H4 (cell line): ENCODE measurements at places on chromosomes 12 and 14. TPM values are rescaled to one million over a fixed set of nuclear protein-coding genes. Genes with fewer than 3 reads are reported as not detected.

Gene RTL1
- 0.58 TPM in 1 of 2 replicates, not detected in the other for total RNA-seq

- DNase-seq: no peak
Observed at GRCh38 chr14:24809135-24809534, 175.1 kb upstream of the GZMB start.

DNA sequence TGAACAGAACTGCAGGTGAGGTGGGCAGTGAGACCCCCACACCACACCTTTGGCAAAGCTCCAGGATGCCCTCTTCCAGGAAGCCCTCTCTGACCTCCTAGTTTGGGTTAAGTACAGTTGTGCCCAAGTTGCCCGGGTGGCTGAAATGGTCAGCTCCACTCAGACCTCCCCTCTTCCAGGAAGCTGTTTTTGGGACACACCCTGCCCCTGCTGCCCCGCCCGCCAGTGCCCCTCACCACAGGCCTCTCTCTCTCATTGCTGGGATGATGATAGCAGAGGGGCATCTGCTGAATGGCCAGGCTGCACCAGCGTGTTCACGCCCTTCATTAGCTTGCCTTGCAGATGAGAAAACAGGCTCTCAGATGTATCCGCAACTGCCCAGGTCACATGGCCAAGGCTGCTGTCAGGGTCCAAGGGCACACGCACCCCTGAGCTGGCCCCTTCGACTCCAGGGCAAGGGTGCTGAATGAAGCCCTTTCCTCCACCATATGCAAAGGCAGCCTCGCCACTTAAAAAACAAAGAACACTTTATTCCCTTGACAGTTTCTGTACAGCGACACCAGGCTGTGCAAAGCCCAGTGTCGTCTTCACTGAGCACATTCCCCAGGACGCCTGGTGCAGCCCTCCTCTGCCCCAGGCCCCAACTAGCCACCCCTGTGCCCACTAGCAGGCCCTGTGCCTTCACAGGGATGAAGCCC is 15.5 kb downstream of the SLC25A29 start:
- DNase-seq: no peak

DNA sequence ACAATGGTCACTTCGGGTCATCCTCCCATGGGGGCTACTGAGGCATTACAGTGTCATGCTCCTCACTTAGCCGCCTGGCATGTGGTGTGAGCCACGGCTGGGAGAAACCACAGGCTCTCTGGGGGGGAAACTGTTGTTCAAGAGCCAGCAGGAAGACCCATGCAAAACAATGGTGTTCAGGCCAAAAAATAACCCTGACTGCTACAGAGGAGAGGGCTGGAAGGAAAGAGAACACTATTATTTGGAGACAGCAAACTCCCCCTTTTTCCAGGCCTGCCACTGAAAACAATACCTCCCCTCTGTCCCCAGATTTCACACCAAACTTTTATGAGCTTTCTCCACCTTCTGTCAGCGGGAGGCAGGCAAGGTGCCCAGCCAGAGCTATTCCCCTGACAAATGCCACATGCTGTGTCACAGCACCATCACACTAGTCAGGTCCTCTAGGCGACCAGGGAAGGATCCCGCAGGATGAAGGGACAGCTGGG is 83.7 kb downstream of the CHGA start:
- no peak for DNase-seq

Gene OAS1
- 48.0 and 70.8 TPM in 2 replicates for total RNA-seq

- DNase-seq: no peak
Observed at GRCh38 chr14:22304326-22304725, 284.7 kb downstream of the DAD1 start.

GRCh38 chr12:7797698-7798398 is 8.6 kb downstream of the NANOG start:
- no peak for DNase-seq

DNA sequence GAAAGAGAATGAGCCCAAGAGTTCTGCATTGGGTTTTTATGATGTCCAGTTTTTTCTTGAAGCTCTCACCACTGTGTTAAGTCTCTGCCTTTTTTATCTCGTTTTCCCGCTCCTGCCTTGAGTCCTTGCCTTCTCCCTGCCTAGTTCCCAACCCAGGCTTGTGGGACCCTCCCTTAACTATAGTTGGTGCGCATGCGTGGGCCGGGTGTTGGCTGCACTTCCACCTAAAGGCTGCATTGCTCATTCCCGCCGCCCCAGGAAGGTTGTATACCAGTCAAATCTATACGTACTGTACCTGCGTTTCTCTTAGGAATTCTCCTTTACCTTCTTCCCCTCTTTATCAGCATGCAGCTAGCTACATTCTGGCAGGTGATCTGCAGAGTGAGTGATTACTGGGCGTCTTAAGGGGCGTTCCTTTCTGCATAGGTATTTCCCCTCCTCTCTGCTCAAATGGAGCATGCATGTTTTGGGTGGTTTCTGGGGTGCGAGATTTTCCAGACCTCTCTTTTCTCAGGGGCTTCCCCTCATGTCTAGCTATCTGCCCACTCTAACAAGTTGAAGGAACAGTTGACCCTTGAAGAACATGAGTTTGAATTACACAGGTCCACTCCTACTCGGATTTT is 6.6 kb upstream of the REP15 start:
- DNase-seq: no peak

DNA sequence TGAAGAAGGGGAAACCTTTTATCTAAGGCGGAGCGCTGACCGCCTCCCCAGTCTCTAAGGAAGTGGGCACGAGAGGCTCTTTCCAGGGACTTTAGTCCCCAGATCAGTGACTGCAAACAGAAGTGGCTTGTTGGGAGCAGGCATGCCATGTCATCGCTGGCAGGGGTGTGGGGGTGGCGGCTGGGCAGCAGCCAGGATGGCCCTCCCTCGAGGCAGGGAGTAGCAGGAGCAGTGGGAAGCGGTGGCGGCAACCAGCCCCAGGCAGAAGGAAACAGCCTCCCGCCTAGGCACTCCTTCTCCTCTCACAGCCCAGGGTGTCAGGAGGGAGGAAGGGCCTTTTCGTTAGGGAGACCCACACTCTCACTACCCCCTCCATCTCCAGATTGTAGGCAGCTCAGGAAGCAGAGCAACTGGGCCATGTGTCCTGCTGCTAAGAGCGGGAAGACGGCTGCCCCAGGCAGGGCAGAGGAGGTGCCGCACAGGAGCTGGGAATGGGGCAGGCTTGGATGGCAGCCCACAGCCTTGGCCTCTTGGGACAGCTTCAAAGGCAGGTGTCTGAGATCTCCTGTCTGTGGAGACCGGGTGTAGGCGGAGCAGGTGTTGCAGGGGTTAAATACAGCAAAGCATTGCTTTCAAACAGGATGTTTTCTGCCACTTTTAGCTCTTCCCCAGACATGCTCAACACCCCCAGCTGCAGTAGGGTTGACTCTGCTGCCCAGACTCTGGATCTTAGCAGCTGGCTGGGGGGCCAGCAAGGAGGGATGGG is 21.8 kb downstream of the VDR start:
- no peak for DNase-seq

DNA sequence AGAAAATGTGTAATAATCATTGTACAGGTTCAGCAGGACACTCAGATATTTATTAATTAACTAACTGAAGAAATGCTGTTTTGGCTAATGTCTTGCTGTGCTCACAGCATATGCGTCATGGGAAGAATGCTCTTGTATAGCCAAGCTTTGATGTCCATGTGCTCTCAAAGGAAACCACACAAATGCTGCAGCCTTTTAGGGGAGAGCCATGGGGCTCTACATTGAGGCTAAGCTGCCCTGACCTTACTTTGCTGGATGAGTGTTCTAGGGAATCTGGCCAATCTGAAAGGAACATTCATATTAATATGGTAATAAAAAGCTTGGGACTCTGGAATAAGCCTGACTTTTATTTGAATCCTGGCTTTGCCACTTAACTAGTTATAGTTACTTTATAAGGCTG is 9.5 kb upstream of the CRADD start:
- DNase-seq: no peak
